ENCODE measurements at places on chromosomes 6 and 20.
A peak's percentile ranks its signal among the peaks of the same experiment; 100 is the strongest.

GRCh38 chr6:125300992-125301434 is 754 bp downstream of the HDDC2 start:
- peak; percentile 14 for DNase-seq

DNA sequence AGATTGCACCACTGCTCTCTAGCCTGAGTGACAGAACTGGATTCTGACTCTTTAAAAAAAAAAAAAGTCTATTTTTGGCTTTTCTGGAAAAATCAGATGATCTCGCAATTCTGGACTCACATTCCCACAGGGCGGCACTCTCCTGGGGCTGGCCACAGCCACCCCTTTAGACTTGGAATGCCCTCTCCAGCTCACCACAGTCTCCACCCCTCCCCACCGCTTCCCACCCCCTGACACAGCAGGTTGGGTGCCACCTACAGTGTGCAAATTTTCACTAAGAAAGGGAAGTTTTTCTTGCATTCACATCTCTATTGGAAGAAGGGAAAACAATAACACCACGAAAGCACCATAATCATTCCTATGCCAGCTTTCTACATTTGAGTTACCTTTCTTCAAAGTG is 15.4 kb downstream of the PDRG1 start:
- no peak for DNase-seq

GRCh38 chr6:111936718-111937117 is 63.5 kb upstream of the FYN start:
- no peak for DNase-seq

DNA sequence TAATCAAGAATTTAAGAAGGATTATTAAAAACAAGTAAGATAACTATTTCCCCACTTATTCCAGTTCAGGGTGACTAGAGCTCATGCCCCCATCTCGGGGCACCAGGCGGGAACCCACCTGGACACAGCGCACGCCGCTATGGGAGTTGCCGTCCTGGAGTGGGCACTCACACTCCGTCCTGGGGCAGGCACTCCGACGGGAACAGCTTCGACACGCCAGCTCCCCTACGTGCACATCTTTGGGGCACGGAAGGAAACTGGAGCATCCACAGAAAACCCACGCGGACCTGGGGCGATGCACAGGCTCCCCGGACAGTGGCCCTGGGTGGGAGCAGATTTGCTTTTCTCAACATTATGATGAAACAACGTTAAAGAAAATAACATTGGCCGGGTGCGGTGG is 52.0 kb upstream of the GATA5 start:
- DNase-seq: no peak

- no peak for DNase-seq
Observed at GRCh38 chr6:93992976-93993375, 573.6 kb upstream of the EPHA7 start.

- DNase-seq: no peak
Observed at GRCh38 chr6:155103816-155104366, 108.8 kb downstream of the TIAM2 start.

DNA sequence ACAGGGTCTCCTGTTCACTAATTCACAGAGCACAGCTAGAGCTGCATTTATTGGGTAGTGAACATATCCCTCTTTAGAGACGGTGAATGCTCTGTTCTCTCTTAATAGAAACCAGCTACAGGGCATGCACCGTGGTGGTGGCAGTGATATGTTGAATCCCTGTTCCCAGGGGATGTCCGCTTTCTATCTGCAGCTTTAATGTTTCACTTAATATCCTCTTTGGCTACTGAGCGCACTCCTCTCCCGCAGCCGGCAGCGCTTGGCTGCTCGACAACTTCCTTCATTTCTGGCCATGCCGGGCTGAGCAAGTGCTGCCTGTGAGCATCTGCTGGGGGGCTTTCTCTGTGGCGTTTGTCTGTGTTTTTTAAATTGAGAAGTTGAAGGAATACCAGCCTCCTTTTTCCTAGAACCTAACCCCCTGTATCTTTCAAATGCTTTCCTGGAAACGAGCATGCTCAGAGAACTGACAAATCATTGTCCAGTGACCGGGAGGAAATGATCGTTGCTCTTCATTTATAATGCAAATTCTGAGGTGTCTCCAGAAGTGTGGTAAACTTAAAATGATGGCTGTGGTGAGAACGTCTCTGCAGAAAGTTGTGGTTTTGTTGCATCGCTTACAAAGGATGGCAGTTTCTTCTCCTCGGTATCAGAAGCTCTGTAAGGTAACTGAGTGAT is 297.9 kb downstream of the UTRN start:
- peak; percentile 48 for DNase-seq

DNA sequence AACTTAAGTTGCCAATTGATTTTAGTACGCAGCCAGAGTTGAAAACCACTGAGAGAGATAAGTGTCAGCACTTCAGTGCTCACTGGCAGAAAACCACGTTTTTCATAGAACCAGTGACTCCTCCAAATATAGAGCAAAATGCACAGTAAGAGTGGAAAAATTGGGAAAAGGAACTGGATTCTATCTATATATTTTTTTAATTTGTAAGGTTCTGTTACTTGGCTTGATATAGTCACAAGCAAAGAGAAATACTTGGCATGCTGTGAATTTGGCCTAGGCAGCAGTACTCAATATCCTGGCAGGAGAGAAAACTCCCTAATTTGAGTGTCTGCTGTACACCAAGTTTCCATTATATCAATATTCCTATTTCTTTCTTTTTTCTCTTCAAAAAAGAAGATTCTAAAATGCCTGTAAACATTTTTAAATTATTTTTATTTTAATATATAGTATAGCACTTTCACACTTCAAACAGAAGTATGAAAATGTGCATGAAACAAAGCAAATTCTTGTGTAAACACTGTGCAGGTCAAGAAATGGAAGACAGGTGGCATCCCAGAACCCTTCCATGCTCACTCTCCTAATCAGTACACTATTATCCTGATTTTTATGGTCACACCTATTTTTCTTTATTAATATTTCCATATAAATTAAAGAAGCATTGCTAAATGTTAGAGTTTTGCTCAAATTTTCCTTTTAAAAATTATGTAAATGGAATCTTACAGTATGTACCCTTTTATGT is 561.8 kb upstream of the RNF217 start:
- no peak for DNase-seq

- no peak for DNase-seq
Observed at GRCh38 chr20:55166063-55166462, 690.7 kb downstream of the DOK5 start.

DNA sequence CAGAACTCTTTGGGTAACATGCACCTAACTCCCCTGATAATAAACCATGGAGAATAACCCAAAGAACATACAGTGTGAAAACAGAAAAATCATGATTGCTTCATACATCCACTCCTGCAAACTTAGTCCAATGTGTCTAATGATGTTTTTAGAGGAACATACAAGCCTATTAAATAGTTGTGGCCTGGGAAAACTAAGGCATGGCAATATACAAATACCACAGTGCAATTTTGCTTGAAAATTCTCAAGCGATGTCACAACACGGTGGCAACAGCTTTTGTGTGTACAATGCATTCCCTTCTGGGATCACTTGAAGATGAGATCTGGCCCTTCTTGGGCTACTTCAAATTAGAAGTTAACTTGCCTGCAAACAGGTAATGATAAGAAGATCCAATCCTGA is 16.7 kb downstream of the MAP3K5 start:
- DNase-seq: no peak

Measured in NCI-H2227 treated with DMSO at 0.1 percent for 48 hours (cell line).